NCI-H1105 (cell line): ENCODE measurements at places on chromosomes 3 and 15.

GRCh38 chr15:89828281-89829145 lies 13.9 kb upstream of the ANPEP start:
- no peak for DNase-seq

DNA sequence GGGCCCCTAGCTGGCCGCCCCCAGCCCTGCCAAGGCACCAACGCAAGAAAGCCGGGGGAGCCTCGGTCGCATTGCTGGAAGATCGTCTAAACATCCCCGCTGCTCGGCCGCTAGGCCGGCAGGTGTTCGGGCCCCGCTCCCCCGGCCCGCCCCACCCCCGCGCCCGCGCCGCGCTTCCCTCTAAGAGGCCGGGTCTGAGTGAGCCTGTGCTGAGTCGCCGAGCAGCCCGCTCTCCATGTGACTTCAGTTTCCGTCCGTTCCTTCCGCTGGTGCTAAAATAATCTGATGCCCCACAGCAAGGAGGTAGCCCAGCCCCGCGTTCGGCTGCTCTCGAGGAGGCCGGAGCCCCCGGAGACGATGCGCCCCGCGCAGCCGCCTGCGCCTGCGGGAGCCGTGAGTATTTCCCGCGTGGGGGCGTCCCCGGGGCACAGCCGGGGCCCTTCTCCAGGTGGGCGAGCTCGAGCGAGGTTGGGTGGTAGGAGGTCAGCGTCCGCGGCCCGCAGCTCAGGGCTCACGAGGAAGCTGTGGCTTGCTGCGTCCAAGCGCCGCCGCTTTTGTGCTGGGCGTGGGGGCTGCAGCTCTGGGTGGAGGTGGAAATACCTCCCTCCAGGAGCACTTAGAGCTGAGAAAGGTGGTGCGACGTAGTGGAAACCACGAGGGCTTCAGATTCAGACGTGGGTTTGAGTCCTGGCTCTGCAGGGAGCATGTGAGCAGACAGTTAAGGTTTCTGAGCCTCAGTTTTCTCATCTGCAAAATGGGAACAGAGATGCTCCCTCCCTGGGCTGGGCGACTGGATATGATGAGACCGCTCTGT lies at the start of gene NRROS:
Gene NRROS, plus strand, starts transcription at position 212 of the 814 bp plus-strand sequence. CDS start 14,846 bp downstream, outside the sequence.
- peak; percentile 75 for DNase-seq

GRCh38 chr3:150319900-150320299 lies 88.2 kb upstream of the TSC22D2 start:
- no peak for DNase-seq

DNA sequence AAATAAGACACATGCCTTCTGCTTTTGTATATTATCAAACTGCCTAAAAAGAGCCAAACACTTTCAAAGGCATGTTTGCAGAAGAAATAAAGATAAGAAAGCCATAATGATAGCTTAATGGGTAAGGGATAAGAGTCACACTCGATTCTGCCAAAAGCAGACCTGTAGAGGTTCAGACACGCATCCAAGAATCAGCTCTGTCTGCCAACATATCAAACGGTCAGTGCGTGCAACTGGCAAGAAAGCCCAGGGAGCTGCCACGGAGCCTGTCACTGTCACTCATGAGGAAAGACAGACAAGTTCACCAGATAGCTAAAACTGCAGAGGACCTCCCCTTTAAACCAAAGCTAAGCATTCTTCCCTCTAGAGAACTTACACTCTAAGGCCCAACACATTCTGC lies 23.2 kb downstream of the DCP1A start:
- no peak for DNase-seq

- no peak for DNase-seq
Measured at GRCh38 chr3:12175844-12176453, 17.2 kb upstream of the TIMP4 start.

DNA sequence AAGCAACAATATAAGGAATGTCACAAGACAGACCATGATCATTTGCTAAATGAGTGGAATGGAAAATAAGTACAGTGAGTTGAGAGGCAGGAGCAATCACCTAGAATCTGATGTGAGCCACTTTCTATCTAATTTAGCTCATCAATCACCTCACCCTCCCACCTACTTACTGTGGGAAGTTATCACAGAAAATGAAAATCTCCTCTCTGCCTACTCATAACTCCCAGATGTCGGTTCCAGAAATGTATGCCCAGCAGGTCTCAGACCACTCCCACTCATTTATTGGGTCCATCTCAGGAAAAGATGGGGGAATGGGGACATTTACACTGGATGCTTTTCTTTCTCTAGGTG lies 270.9 kb downstream of the FHIT start:
- DNase-seq = no peak

DNA sequence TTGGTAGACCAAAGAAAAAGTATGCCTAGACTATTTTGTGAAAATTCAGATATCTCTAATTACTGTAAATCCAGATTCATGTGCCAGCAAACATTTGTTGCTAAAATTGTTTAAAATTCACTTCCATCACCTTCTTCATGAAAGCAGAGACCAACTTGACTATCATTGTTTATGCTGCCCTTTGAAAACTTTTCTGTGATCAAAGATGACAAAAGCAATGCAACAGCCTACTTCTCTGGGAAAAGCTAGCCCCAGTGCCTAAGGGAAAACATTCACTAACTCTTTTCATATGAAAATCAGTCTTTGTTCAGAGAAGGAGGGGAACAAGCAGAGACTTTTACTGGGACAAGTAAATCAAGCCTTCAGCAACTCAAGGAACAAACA lies 178.0 kb upstream of the P2RY1 start:
- no peak for DNase-seq

DNA sequence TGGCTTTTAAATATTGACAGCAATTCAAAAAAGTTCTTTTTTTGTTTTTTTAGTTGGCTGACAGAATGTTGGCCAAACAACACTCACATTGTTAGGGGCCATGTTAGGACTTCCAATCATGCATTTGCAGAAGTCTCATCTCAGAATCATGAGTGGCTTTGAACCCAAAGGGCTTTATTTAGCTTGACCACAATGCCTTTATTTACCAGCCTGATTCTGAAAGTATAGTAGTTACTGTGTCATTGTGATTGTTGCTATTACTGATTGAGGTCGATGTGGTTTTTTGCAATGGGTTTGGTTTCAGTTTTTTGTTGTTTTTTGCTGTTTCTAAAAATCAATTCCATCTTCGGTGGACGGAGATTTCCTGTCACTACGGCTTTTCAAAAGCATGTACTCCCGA lies 7.2 kb downstream of the GLDN start:
- DNase-seq = no peak

GRCh38 chr3:14216257-14217048 lies 37.8 kb downstream of the LSM3 start:
- peak; percentile 83 for DNase-seq
